ENCODE measurements at places on chromosomes 6 and 20. TPM values are rescaled to one million over a fixed set of nuclear protein-coding genes. Genes with fewer than 3 reads are reported as not detected.

MUCL3 gene
- polyA plus RNA-seq: not detected

SHLD1 gene
- polyA plus RNA-seq: 6.5 TPM

DNA sequence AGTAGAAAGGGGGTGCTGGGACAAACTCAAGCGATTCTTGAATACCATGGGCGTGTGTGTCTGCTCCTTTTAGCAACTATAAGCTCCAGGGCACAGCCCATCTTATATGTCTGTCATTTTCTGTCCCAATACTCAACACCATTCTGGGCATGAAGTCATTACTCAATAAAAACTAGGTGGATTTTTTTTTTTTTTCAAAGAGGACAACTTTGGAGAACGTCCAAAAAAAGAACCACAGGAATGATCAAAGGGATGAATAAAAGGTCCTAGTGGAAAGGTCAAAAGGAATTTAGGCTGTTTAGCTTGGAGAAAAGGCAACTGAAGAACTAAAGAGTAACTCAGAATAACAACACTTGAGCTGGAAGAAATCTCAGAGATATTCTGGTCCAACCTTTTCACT lies 24.4 kb downstream of the UQCC1 start:
- no peak for DNase-seq

DNA sequence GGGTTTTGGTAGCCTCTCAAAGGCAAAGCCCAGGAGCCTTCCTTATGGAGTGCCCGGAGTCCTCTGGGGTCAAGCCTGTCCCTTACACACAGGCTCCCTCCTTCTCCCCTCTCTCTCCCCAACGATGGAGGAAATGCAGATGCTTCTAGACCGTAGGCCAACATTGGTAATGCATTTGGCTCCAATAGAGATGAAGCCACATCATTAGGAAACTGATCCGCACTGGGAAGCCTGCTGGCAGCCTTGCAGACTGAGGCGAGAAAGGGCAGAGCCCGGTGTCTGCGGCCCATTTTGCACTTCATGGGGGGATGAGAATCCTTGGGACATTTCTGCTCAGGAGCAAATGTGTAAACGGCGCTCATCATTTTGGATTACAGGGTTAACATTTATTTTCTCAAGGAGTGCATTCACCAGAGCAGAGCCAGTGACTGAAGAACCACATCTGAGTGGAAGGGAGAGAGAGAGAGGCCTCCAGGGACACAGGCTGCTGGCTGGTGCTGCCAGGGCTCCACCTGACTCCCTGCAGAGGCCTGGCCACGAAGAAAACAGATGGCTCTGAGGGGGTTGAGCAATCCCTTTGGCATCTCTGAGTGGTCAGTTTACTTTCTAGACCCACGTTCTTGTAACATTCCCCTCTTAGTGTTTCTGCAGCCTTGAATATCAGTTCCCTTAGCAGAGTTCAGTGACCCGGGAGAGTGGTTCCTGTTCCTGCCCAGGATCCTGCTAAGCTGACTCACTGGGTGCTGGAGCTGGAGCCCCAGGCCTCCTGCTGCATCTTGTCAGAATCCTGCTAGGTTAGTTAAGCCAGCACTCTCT lies 4.4 kb upstream of the CST3 start:
- no peak for DNase-seq

- DNase-seq: no peak
These were observed 176.2 kb downstream of the ASCC3 start for GRCh38 chr6:100704961-100705360.

GRCh38 chr6:111687652-111688051 lies 82.0 kb upstream of the TRAF3IP2 start:
- no peak for DNase-seq

DNA sequence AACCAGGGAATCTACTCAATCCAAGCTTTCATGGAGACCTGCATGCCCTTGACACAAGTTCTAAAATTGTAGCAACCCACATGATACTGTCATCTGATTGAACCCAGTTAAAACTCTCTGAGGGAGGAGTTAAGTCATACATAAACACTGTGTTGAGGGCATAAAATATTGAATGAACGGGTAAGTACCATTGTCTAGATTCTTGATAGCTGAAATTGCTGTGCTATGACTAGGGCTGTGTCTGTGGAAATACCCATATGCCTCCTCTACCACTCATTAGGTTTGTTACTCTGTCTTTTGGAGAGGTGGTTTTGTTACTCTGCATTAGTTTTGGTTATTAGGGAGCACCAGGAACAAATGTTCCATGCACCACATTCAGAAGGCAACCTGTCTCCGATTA lies 7.6 kb downstream of the ENPP4 start:
- no peak for DNase-seq

DNA sequence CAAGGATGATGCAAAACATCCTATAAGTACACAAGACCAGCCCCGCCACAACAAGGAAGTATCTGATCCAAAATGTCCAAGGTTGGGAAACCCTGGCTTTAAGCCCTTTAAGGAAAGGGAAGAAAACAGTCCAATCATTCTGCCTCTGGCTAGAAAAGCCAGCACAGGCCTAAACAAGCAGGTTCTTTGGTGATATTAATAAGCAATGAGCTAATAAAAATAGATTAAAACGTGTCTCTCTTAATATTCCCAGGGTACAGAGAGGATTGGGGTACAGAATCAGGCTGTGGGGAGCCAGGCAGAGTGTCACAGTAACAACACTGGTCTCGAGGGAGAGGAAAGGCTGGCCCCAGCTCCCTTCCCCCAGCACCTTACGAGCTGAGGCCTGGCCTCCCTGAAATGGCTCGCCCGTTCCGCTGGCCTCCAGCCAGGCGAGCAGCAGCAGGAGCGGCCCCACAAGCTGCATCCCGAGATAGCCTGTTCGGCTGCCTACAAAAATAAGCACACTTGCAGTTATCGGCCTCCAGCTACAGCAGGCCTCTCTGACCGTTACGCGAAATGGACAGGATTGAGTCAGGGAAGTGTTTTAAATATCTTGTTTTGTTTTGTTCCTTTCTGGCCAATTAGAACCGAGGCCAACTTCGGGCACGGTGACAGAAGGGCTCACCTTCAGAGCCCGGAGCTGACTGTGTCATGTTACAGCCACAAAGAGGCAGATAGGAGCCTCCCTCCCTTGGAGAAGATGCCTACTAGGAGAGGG lies 4.0 kb upstream of the ZMYND8 start:
- no peak for DNase-seq

GRCh38 chr20:3067139-3068014 lies 4.0 kb upstream of the OXT start:
- DNase-seq: no peak

Measured in urinary bladder (tissue), 4 donors.